Activated CD8-positive, alpha-beta memory T cell treated with anti-CD3 and anti-CD28 coated beads for 4 hours (primary cell): ENCODE measurements at places on chromosomes 7 and 10.

DNA sequence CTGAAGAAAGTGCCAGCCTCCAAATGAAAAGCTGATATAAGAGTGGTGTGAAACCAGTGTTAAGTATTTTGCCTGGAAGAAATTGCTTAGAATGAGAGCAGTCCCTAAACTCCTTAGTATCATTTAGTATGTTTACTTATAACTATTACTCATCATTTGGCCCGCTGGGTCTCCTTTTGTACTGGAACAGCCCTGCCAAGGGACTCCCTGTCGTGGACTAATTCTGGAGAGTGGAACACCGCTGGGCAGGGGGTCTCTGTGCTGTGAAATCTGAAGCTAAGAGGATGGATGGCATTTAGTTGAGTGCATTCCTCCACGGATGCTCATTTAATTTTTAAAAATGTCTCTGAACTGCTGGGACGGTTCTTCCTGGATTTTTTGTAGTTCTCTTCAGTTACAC, 889.9 kb upstream of the C7orf33 start:
- no peak for DNase-seq

- DNase-seq = no peak
These were observed 18.5 kb upstream of the SEM1 start for GRCh38 chr7:96728139-96728538.

DNA sequence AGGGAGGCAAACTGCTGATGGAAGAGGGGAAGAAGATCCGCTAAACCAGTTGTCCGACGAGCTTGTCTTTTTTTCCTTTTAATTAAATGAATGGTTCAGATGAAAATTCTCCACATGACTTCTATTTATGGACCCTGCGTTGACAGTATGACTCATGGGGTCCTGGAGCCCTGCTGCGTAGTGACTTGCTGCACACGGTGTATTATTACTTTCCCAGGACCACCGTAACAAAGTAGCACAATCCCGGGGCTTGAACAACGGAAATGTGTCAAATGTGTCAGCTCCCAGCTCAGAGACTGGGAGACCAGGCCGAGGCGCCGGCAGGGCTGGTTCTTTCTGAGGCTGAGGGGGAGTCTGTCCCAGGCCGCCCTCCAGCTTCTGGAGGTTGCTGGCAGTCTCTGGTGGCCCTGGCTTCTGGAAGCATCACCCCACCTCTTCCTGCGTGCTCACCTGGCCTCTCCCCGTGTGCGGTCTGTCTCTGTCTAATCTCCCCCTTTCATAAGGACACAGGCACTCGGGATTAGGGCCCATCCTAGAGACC, 33.8 kb upstream of the MNX1 start:
- no peak for DNase-seq

- no peak for DNase-seq
These were observed 171.2 kb downstream of the PRKAG2 start for GRCh38 chr7:151705636-151706276.

DNA sequence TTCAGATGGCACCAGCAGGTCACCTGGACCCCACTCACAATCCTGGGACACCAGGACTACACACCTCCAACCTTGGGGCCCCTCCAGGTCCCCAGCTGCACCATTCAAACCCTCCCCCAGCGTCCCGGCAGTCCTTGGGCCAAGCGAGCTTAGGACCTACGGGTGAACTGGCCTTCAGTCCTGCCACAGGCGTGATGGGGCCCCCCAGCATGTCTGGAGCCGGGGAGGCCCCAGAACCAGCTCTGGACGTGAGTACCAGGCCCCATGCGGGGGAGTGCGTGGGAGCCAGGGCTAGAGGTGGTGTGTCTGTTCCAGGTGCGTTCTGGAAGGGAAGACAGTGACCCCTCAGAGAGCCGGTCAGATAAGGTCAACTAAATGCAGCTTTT, 17.8 kb downstream of the ZMIZ2 start:
- DNase-seq = no peak

DNA sequence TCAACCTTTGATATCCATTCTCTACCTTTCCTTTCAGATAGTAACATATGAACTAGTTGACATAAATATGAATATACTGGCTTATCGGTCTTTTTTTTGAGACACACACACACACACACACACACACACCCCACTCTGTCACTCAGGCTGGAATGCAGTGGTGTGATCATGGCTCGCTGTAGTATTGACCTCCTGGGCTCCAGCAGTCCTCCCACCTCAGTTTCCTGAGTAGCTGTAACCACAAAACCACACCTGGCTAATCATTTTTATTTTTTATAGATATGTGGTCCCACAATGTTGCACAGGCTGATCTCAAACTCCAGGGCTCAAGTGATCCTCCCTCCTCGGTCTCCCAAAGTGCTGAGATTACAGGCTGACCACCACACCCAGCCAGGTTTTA, 14.2 kb upstream of the NT5C3A start:
- no peak for DNase-seq

GRCh38 chr10:100182281-100182680, 3.5 kb downstream of the ERLIN1 start:
- DNase-seq = no peak

GRCh38 chr10:43093423-43094076, 16.7 kb downstream of the RET start:
- DNase-seq = no peak

- DNase-seq = no peak
These were observed 67.7 kb upstream of the CHST15 start for GRCh38 chr10:124160943-124161582.

GRCh38 chr7:50534690-50535290, 30.4 kb downstream of the DDC start:
- no peak for DNase-seq

DNA sequence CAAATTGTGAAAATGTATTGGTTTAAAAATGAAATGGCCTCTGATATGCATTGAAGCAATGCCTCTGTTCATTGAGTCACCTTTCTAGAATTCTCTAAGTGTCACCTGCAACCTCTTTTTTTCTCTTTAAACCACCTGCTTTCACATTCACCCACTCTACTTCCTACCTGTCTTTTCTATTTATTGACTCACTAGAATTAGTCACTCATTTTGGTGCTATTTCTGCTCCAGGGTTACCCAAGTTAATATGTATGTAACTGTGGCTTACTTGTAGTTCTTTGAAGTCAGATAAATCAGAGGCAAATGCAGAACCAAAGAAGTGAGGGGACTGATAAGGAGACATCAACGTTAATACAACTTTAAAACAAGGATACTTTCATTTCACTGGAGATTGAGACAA, 674.7 kb downstream of the CCSER2 start:
- no peak for DNase-seq

DNA sequence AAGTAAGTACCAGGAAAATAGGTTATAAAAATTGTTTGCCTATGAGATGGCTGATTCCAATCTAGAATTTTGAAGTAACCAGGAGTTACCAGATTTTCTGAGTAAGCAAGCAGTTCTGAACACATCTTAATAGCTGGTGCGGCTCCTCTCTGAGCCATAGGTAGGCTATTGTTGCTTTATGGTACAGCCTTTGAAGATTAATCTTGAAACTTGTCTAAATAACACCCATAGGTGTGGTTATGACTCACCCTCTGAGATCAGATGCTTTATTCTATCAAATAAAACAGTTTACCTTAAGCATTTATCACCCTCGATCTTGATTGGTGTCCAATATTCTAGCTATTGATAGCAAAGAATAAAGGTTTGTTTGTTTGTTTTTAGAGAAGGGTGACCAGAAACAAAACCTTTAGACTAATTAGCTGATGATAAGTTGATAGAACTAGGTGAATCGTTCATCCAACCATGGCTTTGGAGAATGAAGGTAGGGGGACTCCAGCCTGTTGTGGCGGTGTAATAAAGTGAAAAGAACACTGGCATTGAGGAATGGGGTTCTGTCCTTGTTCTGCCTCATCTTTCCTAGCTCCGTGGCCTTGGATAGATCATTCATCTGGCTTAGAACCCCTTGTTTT, 72.2 kb downstream of the VTI1A start:
- no peak for DNase-seq

DNA sequence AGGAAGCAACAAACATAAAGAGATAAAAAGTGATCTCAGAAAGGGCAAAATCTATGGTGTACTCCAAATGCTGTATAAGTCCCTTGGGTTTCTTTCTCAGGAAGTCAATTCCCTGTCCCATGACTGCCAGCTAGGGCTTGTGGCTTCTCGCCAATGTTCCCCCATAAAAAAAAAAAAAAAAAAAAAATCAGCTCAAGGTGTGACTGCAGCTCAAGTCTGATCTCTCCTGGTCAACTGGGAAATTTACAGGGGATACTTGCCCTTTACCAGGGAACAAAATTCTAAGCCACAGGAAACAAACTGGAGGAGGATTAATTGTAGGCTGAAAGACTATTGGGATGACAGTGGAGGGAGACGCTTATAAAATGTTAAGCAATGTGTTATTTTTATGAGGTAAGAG, 76.0 kb downstream of the PCGF5 start:
- no peak for DNase-seq

DNA sequence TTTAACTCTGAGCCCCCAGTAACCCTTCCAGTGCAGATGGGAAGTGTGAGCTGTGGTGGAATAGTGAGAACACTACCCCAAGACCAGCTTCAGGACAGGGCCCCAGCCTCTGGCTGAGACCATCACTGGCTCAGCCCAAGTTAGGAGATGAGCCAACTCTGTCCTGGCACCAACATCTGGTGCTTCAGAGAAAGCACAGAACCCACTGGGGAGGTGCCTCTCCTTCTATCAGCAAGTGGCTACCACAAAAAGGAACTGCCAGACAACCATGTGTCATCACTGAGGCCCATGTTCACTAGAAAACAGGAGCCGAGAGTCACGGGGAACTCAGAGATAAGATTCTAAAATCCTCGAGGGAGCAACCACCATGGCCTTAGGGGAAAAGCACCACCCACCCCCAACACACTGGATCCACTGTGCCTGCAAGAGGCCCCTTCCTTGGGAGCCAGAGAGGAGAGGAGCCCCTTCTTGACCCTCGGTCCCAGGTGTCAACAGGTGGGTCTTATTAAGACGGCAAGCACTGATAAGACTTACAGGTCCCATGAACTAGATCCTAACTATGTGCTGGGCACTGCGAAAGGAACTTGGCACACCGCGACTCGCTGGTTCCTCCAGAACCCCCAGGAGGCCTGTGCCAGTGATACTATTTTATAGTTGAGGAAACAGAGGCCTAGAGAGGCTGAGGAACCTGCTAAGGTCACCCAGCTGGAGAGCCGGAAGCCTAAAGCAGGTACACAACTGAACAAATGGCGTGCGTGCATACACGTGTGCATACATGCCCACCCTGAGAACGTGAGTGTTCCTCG, 102.7 kb downstream of the FAM53B start:
- no peak for DNase-seq

GRCh38 chr10:88616250-88616977, 29.9 kb downstream of the LIPJ start:
- DNase-seq = no peak

DNA sequence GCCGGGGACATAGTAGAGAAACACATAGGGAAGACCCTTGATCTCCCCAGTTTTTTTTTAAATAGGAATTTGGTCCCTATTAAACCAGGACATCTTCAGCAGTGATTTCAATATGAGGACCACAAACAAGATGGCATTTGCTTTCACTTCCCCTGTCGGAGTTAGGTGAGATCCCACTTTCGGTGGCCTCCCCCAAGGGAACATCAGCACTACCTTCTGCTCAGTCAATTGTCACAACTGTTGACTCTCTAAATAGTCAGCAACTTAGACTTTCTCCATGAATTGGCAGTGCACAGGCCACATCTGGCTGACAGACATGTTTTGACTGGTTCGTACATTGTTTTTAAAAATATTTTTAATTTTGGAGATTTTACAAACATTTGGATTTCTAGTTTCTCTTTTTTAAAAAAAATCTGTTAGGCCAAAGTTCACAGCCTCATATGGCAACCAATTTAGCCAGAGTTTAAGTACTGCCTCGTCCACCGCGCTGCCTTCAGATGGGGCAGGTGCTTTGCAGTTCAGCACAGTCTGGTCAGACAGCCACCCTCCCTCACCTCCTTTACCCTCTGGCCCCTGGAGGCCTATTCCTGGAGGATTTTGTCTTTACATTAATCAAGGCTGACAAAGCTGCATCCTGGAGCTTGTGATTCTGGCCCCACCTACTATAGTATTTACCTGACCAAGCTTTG, 139.2 kb upstream of the PRR15 start:
- no peak for DNase-seq

DNA sequence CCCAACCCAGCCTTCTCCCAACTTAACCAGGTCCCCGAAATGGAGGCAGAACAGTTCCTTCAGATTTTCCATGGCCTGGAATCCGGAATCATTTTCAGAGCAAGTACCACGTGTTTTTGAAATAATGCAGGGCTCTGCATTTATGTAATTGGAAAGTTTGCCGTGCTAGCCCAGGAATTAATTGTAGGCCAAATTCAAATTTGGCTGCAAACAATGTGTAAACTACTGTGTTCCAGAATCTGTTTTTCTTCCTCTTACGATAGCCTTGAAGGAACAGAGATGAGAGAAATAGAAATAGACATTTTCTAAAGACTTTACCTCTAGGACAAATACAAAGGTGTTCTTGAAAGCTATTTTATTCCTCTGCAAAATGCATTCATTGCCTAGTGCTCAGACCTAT, 77.4 kb downstream of the FAM107B start:
- DNase-seq = no peak

DNA sequence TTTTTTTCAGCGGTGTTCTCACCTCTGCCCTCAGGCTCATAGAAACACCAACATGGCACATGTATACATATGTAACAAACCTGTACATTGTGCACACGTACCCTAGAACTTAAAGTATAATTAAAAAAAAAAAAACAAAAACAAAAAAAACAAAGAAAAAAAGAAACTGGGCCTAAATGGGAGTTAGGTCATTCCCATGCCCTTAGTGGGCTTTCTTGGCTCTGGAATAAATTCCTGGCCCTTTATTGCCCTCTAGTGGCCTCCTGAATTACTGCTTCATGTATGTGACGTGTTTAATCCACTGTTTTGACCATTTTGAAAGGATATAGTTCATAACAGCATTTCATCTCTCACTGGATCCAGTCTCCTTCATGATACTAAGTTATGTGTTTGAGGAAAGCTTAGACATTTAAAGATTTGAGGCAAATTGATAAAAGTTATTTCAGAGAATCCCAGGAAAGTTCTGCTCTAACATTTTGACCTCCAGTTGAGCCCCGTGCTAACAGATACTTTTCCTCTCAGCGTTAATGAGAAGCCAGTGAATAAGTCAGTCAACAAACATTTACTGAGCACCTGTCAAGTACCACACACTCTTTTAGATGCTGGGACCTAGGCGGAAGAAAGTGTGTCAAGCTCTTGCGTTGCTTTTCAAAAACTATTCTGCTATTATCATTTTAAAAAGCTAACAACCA, 54.7 kb upstream of the SYPL1 start:
- no peak for DNase-seq

GRCh38 chr10:22603581-22603980, 110.8 kb downstream of the PIP4K2A start:
- DNase-seq = no peak

GRCh38 chr10:10038348-10038747, 979.3 kb upstream of the CELF2 start:
- DNase-seq = no peak

DNA sequence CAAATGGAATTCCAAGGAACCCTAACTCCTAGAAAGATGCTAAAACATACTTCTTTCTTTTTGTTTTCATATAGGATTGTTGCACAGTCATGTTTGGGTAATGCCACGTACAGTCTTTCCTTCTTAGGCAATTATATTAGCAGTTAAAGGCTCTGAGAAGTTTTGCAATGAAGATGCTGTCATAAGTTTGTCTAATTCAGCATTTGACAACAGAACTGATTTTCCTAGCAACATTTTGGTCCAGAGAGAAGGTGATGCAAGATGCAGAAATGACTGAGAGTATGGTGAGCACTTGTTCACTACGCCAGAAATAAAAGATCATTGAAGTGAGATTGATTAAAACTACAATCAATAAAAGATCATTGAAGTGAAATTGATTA, 184.0 kb upstream of the PLXNA4 start:
- DNase-seq = no peak

GRCh38 chr10:26737730-26738129, 40.2 kb downstream of the PDSS1 start:
- no peak for DNase-seq
